Stimulated activated CD8-positive, alpha-beta memory T cell treated with anti-CD3 and anti-CD28 coated beads, Interleukin-2, amount 100 ng/mL, for 48 hours (primary cell): ENCODE measurements at places on chromosomes 1 and 21.

DNA sequence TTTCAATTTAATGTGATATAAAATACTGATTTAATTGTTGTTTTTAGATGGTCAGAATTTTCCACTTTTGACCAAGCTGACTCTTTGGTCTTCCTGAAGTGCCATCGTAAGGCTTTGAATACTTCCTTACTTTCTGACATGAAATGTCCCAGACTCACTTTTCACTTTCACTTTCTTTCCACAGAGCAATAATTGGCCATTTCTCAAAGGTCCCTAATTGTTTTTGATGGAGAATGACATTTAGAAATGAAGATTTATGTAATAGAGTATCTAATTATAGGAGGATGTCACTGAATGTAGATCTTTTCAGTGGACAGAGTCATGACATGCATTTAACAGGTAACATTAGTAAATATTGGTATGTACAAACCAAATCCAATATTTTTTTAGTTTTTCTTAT lies 1141.6 kb downstream of the KCNT2 start:
- DNase-seq: no peak

DNA sequence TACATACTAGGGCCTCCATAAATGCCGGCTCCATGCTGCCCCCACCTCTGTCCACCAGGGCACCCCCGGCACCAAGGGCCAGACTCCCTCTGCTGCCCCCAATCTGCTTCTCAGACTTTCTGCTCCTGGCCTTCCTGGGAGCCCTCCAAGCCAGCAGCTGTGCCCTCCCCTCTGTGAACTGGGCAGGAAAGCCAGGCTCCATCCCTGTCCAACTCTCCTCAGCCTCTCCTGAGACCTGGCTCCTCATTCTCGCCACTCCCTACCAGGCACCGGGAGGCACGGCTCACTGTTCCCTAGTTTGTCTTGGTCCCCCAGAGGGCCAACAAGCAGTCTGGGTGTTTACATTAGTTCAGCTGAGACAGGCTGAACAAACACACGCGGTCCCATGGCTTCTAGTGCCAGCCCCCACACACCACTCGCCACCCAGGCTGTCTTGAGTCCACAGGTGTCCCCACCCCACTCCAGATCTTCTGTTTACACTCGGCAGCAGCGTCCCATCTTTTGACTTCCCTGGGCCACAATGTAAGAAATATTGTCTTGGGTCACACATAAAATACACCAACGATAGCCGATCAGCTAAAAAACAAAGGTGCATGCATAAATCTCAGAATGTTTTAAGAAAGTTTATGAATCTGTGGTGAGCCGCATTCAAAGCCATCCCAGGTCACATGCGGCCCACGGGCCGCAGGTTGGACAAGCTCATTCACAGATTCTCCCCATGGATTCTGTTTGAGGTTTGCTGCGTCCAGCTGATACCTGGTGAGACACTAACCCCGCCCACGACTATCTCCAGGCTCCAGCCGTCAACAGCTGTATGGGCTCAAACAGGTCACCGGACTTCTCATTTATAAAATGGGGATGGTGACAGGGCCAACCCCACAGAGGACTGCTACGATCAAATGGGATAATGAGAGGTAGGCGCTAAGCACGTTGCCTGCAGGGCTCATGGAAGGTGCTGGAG lies 29.5 kb upstream of the ECE1 start:
- DNase-seq: no peak

DNA sequence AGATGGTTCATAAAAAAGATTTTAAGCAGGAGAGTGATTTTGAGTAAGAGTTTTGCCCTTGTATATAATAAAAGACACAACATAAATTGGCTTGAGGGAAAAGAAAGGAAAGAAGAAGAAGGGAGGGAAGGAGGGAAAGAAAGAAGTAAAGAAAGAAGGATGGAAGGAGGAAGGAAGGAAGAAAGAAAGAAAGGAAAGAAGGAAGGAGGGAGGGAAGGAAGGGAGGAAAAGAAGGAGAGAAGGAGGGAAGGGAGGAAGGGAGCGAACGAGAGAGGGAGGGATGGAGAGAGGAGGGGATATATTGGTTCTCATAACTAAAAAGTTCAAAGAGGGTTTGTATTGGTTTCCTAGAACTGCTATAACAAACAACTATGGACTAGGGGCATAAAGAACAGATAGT lies 62.2 kb upstream of the PAX7 start:
- DNase-seq: no peak

DNA sequence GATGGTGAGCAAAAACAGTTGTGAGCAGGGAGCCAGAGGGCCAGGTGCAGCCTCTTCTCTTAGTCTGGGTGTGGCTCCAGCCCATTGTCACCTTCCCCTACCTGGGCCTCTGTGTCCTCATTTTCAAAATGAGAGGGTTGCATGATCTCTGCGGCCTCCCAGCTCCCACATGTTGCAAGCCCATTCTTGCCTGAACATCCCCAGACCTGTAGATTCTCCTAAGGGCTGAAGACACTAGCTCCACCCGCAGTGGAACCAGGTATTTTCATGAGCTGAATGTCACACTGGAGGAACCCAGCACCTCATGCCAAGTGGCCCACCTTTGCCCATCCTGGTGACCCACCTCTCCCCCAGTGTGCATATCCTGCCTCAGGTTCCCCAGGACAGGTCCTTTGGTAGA lies 12.3 kb downstream of the IKBKE start:
- no peak for DNase-seq

GRCh38 chr1:224852901-224853568 lies 76.4 kb upstream of the DNAH14 start:
- no peak for DNase-seq

GRCh38 chr1:212700223-212700891 lies 717 bp upstream of the BATF3 start:
- DNase-seq: no peak

GRCh38 chr1:154559466-154560044 lies 1.1 kb upstream of the UBE2Q1 start:
- DNase-seq: peak; percentile 62
